SK-N-DZ (cell line): ENCODE measurements at places on chromosomes 3 and 15.

- no peak for DNase-seq
Observed at GRCh38 chr3:53101956-53102355, 28.3 kb downstream of the RFT1 start.

DNA sequence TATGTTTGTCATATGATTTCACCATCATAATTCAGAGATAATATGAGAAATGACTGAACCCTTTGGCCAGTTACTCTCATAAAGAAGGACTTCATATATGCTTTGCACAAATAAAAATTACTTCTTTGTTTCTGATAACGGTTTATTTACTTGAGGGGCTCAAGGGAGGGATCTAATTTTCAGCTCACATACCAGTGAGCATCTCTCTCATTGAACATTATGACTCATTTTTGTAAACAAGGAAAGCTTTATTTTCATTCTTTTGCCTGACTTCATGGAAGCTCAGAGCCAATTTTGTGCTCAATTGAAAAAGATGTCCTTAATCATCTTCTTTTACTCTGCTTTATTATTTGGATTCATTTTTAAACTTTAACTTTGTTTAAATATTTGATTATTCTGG lies 5.8 kb downstream of the NLGN1 start:
- no peak for DNase-seq

- DNase-seq, result no peak
Observed at GRCh38 chr15:101449471-101450402, 39.8 kb downstream of the PCSK6 start.

GRCh38 chr3:106745344-106746168 lies 631.7 kb upstream of the CCDC54 start:
- no peak for DNase-seq

DNA sequence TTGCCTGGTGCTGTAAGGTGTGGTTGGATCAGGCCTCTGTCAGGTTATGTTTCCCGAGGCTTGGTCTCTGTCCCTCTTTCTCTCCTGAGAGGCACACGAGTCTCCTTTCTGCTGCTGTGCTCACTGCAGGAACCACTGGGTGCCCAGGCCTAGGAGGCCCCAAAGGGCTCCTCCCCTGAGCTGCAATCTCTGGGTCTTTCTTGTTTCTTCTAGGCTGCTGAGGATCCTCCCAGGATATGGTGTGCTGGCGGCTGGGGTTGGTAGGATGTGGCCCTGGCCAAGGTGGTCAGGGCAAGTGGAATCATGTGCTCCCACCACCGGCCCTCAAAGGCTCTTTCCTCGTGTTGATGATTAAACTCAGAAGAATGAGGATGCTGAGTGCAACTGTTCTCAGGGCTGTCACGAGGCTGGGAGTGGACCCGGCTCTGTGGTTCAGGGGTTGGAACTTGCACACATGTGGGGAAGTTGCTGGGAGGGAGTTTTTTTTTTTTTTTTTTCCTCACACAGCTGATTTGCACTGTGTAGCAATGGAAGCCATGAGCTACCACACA lies 43.6 kb upstream of the CTSH start:
- DNase-seq, result no peak

GRCh38 chr3:81788044-81788443 lies 26.6 kb upstream of the GBE1 start:
- no peak for DNase-seq

- DNase-seq, result no peak
Observed at GRCh38 chr3:46356909-46357308, 3.0 kb downstream of the CCR2 start.

DNA sequence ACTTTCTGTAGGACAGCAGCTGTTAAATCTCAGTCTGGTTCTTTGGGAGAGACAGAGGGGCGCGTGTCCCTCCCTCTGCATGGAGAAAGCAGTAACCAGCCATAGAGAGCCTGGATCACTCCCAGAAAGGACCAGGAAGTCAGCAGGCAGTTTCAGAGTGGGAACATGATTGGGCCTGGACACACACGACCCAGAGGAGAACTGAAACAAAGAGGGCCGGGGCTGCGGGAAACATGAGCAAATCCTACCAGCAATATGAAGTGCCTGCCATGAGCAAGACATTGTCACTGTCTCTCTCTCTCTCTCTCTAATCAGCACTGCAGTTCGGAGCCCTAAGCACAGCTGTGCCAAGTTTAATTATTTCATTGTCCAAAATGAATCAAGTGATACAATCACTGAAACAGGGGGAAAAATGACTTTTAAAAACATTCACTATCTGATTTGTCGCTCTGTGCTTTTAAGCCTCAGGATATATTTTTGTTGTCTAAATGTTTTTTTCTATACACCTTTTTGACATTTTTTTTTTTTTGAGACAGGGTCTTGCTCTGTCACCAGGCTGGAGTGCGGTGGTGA lies 17.6 kb downstream of the MUC13 start:
- DNase-seq, result peak; percentile 25

DNA sequence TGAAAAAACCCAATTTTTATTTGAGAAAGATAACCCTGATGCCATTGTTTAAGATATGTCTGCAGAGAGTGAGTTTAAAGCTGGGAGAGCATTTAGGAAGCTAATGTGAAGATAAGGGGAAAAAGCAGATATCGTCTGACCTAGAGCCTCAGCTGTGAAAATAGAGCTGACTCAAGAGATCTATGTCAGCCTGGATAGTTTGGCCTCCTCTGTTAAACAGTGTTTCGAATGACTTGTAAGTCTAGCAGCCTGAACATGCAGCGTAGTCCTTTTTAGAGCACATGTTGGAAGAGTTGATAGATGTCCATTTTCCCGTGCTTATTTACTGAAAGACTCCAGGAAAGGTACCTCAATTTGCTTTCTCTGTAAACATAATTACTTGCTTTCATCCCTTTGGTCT lies 48.1 kb downstream of the ALCAM start:
- DNase-seq, result peak; percentile 33

GRCh38 chr3:196835086-196835485 lies 32.6 kb upstream of the SENP5 start:
- no peak for DNase-seq

GRCh38 chr3:77271306-77271705 lies 231.4 kb downstream of the ROBO2 start:
- no peak for DNase-seq

DNA sequence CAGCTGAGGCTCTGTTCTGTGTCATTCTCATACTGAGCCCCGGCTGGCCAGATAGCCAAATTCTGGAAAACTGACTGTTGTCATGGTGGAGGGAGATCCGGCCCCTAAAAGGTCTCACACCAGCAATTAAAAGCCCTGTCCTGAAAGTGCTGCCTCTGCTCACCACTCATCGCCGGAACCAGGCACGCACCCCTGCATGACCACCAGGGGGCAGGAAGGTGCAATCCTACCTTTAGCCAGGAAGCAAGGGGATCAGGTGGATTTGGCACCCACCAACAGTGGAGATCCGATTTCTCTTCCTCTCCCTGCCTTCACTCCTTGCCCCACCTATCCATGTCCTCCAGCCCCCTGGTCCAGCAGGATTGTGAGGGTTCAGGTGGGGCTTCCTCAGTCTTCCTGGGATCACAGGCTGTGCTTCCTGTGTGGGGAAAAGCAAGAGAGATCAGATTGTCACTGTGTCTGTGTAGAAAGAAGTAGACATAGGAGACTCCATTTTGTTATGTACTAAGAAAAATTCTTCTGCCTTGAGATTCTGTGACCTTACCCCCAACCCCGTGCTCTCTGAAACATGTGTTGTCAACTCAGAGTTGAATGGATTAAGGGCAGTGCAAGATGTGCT lies 16.1 kb upstream of the CACNA2D2 start:
- peak; percentile 57 for DNase-seq

DNA sequence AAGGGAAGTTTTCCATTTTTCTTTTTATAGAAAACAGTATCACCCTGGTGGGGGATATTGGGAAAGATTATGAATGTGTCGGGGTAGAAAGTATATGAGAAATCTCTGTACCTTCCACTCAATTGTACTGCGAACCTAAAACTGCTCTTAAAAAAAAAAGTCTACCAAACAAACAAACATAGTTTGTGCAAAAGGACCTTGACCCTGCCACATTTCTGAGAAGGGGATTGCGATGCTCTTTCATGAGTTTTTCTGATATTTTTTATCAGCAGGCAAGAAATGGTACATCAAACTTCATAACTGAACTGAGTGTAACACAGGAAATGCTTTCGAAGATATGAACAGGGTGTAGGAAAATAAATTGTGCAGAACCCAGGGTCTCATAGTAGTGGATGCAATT lies 286.0 kb downstream of the WDR72 start:
- no peak for DNase-seq

DNA sequence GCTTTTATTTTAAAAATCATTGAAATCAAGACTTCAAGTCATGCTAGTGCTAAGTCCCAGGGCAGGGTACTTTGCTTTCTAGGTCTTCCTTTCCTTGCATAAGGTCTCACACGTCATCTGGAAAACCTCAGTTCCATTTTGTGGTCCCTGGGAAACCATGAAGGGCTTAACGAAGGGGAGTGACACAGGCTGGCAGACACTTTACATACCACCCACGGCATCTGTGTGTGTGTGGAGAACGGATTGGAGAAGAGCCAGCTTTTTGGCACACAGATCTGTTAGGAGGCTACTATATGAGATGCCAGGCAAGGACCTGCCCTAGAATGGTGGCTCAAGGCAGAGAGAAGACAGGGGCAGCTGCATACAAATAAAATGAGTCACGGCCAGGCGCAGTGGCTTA lies 107.5 kb upstream of the NSMCE3 start:
- no peak for DNase-seq

GRCh38 chr15:86875067-86875466 lies 795.4 kb downstream of the AGBL1 start:
- no peak for DNase-seq

DNA sequence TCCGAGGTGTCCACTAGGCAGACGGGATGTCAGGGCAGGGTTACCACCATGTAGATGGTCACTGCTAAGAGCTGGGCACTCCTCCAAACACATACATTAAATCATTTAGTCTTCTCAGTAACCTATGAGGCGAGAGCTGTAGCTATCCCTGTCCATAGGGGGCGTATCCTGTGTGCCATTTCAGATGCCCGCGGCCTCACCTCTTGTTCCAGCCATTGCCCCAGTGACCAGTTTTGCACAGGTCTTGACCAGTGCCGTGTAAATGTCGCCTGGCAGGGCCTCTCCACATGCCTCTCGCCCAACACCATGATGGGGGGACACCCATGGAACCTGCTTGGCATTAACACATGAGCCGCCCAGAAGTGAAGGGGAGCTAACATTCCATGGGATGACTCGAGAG lies 20.8 kb upstream of the SRP14 start:
- no peak for DNase-seq

- DNase-seq, result no peak
Observed at GRCh38 chr3:196440041-196440537, 7.9 kb upstream of the UBXN7 start.

- no peak for DNase-seq
Observed at GRCh38 chr3:116734243-116734642, 24.7 kb downstream of the TUSC7 start.

GRCh38 chr3:11556851-11557644 lies 86.7 kb downstream of the VGLL4 start:
- DNase-seq, result no peak

DNA sequence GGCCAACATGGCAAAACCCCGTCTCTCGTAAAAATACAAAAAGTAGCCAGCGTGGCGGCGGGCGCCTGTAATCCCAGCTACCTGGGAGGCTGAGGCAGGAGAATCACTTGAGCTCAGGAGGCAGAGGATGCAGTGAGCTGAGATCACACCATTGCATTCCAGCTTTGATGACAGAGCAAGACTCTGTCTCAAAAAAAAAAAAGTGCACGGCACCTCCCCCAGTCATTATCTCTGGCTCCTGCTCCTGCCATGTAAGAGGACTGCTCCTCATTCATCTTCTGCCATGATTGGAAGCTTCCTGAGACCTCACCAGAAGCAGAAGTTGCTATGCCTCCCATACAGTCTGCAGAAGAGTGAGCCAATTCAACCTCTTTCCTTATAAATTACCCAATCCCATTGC lies 4.0 kb upstream of the ALG1L2 start:
- no peak for DNase-seq

GRCh38 chr3:153089620-153090019 lies 72.4 kb upstream of the RAP2B start:
- DNase-seq, result no peak

GRCh38 chr15:95795386-95795785 lies 535.1 kb upstream of the NR2F2 start:
- no peak for DNase-seq

GRCh38 chr15:78070049-78070700 lies 7.3 kb downstream of the TBC1D2B start:
- no peak for DNase-seq

GRCh38 chr3:13095408-13095937 lies 22.2 kb upstream of the IQSEC1 start:
- peak; percentile 47 for DNase-seq

- DNase-seq, result no peak
Observed at GRCh38 chr3:49351521-49352011, 6.6 kb downstream of the GPX1 start.

DNA sequence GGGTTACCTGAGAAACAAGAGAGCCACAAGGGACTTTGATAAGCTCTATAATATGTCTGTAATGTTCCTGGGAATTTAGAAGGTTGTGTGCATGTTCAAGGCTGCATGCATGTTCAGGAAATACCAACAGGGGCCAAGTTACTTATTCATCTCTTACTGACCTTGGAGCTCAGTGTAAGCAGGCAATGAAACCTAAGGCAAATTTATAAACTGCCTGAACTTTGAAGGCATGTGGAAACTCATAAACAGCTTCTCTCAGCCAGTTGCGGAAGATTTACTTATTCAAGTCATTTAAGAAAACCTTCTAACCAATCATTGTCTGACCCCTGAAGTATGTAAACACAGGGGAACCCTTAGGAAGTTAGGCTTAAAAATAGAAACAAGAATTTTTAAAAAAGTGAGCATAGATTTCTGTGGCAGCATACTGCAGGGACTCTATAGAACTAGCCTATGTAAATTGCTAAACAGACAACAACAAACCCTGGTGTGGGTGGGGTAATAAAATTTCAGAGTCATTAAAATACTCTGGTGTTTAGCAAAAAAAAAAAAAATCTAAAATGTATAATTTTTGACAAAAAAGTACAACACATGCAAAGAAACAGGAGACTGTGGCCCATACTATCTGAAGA lies 57.2 kb downstream of the SLC15A2 start:
- no peak for DNase-seq

DNA sequence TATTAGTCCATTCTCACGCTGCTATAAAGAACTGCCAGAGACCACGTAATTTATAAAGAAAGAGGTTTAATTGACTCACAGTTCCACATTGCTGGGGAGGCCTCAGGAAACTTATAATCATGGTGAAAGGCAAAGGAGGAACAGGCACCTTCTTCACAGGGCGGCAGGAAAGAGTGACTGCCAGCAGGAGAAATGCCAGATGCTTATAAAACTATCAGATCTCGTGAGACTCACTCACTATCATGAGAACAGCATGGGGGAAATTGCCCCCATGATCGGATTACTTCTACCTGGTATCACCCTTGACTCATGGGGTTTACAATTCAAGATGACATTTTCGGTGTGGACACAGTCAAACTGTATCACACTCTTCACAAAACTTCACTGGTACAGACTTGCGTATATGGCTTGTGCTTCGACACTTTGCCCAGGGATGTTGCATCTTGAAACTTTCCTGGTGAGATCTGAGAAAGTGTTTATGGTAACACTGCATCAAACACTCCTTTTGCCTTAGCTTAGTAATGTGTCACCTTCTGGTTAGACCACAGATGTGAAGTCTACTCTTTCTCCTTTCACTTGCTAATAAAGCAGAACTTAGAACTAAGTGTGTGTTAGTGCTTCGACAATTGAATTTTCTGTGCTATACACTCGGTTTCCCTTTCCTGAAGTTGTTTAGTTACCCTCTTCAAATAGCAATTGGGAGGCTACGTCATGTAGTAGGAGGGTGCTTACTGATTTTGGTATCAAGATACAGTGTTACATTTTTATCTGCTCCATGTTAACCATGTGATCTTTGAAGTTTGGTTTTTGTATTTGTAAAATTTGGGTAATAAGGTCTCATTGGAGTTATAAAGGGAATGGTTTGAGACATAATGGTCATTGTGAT lies 185.7 kb downstream of the LPP start:
- peak; percentile 52 for DNase-seq
